ENCODE measurements at places on chromosomes 3 and 15. TPM values are rescaled to one million over a fixed set of nuclear protein-coding genes. Genes with fewer than 3 reads are reported as not detected.

The C2CD4B gene
- total RNA-seq: not detected

The SV2B gene
- total RNA-seq: not detected

The MYO5A gene
- 37.4 TPM for total RNA-seq

The SI gene
- total RNA-seq: not detected

The LRRC31 gene
- total RNA-seq: not detected

The CCNL1 gene
- total RNA-seq: 257 TPM

Measured in activated CD8-positive, alpha-beta T cell treated with anti-CD3 and anti-CD28 coated beads, Interleukin-2, amount 10 ng/mL, durations not matched to agents 7 days and 5 days (primary cell).